ENCODE measurements at places on chromosomes 12 and 14.

DNA sequence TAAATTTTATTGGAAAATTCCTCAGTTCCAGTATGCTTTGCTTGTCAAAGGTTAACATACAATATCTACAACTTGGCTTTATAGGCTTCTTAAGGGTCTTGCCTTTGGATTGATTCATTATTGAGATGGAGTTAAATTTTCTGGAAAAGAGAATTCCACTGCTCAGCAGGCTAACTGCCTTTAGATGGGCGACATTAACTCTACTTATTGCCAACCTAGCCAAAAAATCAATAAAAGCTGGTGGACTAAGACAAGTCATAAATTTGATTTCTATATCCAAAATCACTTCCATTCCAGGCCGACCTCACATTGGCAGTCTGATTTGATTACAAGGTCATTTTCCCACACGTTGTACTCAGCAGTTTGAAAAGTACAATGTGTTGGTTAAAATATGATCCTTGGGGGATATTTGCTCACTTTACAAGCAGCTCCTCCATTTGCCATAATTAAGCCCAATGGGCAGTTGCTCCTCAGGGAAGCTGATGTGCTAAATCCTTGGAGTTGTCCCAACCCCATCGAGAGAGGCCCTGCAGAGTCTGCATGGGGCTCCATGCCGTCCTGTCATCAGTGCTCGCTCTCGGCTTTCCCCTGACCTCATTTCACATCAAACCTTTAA is 36.1 kb upstream of the CRY1 start:
- no peak for DNase-seq

GRCh38 chr14:89330236-89331002 is 86.6 kb downstream of the FOXN3 start:
- no peak for DNase-seq

- no peak for DNase-seq
Observed at GRCh38 chr12:130552483-130552996, 163.6 kb downstream of the RIMBP2 start.

- DNase-seq = no peak
Observed at GRCh38 chr12:100995771-100996170, 201.2 kb downstream of the ANO4 start.

DNA sequence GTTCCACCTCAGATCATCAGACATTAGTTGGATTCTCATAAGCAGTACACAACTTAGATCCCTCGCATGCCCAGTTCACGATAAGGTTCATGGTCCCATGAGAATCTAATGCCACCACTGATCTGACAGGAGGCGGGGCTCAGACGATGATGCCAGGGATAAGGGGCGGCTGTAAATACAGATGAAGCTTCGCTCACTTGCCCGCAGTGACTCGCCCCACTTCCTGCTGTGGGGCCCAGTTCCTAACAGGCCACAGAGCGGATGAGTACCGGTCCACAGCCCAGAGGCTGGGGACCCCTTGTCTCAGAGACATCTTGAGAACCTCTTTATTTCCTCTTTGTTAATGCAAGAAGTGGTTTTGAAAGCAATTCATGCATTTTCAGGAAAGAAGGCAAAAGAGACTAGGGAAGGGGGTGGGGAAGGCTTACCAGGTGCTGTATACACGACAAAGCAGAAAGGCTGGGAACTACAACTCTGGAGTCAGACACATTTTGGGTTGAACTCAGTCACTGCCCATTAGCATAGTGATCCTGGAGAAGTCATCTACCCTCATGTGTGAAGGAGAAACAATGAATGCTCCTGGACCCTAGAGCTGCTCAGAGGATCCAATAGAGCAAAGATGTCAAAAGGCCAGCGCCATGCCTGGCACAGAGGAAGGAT is 68.7 kb downstream of the EID3 start:
- DNase-seq = no peak

DNA sequence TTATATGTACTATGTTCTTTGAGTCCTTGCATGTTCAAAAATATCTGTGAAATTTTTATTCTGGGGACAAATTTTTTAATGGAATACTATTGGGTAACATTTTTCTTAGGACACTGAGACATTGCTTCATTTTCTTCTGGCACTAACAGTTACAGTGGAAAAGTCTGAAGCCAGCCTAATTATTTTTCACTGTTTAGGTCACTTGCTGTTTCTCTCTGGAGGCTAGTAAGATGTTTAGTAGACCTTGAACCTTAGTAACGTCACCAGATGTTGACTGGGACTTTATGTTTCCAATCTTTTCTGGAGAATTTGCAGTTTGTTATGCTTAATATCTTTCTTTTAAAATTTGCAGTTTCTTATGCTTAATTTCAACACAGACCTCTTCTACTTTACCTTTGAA is 12.3 kb upstream of the EPYC start:
- no peak for DNase-seq

GRCh38 chr12:80157645-80158044 is 58.3 kb downstream of the OTOGL start:
- no peak for DNase-seq

DNA sequence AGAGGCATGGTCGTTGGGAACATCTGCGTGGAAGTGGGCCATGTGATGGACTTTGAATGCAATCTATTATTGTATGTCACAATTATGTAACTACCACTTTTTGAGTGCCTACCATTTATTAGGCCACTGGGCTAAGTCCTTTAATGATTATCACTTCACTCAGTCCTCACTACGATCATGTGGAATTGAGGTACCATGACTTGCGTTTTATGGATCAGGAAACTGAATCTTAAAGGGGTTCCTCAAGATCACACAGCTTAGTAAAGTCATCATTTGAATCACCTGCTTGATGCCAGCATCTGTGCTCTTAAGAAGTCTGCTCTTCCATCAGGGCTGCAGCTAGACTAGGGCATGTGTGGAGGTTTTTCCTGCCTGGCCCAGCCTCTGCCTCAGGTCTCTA is 136.7 kb downstream of the DAD1 start:
- no peak for DNase-seq

GRCh38 chr12:3040026-3040656 is 37.0 kb upstream of the TSPAN9 start:
- no peak for DNase-seq

GRCh38 chr14:102711207-102711606 is 66.0 kb upstream of the TRAF3 start:
- no peak for DNase-seq

DNA sequence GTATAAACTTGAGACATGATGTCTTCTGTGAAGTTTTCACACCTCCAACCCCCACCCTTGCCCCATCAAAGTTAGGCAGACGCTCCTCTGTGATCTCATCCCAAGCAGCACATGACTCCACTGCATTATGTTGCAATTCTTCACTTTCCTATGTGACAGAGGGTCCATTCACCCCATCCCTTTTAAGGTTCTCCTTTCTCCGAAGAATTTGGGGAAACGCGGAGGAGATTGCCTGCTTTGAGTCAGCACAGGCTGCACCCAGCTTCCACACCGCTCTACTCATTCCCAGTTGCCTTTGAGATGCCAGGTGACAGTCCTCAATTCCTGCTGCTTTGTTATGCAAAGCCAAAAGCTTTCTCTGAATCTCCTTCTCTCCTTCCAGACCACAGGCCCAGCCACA is 61.8 kb downstream of the PHLDA1 start:
- no peak for DNase-seq

DNA sequence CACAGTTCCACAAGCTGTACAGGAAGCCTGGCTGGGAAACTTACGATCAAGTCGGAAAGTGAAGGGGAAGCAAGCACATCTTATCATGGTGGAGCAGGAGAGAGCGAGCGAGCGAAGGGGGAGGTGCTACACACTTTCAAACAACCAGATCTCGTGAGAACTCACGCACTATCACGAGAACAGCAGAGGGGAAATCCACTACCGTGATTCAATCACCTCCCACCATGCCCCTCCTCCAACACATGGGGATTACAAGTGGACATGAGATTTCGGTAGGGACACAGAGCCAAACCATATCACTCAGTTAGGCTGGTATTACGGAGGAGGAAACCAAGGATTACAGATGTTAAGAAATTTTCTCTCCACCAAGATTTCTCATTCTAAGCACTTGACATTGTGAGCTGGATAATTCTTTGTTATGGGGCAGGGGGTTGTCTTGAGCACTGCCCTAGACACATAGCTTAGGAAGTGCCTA is 262.0 kb upstream of the G2E3 start:
- DNase-seq = no peak

GRCh38 chr12:94982456-94982855 is 21.0 kb downstream of the NDUFA12 start:
- DNase-seq = no peak

GRCh38 chr14:105192866-105193731 is 12.0 kb upstream of the NUDT14 start:
- DNase-seq = no peak

- no peak for DNase-seq
Observed at GRCh38 chr12:50615907-50616296, 111.1 kb downstream of the DIP2B start.

GRCh38 chr12:27105746-27106536 is 23.6 kb upstream of the C12orf71 start:
- no peak for DNase-seq

DNA sequence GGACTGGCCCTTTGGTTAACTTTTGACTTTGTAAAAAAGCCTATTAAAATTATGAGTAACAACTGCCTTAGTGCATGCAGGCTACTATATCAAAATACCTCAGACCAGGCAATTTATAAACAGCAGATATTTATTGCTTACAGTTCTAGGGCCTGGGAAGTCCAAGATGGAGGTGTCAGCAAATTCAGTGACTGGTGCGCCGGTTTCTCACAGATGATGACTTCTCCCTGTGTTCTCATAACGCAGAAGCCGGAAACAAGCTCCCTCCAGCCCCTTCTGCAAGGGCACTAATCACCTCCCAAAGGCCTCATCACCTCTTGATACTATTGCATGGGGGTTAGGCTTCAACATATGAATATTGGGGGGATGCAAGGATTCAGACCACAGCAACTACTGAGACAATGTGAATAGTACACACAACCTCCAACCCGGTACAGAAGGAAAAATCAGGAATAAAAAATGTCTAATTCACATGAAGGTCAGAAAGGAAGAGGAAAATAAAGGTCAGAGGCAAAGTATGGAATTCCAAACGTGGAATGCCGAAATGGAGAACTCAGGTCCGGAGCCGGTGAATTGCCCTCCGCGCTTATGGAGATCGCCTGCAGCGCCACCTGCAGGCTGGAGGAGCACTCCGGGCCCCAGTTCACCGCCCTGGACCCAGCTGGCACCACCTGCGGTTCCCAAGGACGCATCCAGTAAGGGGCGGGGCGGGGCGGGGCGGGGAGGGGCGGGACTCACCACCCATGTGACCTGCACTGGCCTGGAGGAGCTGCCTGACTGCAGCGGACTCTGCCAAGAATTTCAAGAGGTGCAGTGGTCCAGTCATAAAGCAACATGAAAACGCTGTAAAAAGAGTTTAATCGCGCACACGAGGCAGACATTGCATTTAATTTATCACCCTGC is 203.4 kb downstream of the KIF26A start:
- DNase-seq = no peak

DNA sequence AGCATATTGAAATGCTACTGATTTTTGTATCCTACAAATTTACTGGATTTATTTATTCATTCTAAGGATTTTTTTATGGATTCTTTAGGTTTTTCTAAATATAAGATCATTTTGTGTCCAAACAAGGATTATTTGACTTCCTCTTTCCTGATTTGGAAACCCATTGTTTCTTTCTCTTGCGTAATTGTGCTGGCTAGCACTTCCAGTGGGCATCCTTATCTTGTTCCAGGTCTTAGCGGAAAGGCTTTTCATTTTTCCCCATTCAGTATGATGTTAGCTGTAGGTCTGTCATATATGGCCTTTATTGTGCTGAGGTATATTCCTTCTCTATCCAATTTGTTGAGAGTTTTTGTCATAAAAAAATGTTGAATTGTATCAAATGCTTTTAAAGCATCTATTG is 57.2 kb upstream of the RHOJ start:
- no peak for DNase-seq

GRCh38 chr12:15602051-15602672 is 187.0 kb downstream of the EPS8 start:
- no peak for DNase-seq

DNA sequence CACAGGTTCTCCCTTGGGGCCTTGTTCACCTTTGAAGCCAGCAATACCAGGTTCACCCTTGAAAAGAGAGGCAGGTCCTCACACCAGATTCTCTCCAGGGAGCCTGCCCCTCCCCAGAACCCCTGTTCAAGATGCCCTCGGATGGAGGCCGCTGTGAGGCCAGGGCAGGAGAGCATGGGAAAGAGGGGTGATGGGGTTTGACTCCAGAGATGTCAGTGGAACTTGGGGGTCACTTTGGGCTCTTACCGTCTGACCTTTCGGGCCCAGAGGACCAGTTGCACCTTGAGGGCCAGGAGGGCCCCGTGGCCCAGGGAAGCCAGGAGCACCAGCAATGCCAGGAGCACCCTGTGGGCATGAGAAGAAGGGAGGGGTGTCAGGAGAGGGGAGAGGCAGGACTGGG is 17.4 kb downstream of the COL2A1 start:
- no peak for DNase-seq

Measured in activated T-helper 1 cell treated with anti-CD3 and anti-CD28 coated beads, Interleukin-2, amount 50 U/mL, for 16 hours (primary cell).